ENCODE measurements at places on chromosomes 3 and 15.

GRCh38 chr3:86989006-86989405 is 1.9 kb downstream of the VGLL3 start:
- no peak for DNase-seq

DNA sequence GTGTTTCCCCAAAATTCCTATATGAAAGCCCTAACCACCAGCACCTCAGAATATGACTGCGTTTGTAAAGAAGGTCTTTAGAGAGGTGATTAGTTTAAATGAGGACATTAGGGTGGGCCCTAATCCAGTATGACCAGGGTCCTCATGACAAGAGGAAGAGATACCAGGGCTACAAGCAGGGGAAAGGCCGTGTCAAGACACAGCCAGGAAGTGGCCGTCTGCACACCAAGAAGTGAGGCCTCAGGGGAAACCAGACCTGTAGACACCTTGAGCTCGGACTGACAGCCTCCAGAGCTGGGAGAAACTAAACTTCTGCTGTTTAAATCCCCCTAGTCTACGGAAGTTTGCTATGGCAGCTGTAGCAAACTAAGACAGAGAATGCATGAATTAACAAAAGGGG is 14.2 kb downstream of the KIF7 start:
- no peak for DNase-seq

DNA sequence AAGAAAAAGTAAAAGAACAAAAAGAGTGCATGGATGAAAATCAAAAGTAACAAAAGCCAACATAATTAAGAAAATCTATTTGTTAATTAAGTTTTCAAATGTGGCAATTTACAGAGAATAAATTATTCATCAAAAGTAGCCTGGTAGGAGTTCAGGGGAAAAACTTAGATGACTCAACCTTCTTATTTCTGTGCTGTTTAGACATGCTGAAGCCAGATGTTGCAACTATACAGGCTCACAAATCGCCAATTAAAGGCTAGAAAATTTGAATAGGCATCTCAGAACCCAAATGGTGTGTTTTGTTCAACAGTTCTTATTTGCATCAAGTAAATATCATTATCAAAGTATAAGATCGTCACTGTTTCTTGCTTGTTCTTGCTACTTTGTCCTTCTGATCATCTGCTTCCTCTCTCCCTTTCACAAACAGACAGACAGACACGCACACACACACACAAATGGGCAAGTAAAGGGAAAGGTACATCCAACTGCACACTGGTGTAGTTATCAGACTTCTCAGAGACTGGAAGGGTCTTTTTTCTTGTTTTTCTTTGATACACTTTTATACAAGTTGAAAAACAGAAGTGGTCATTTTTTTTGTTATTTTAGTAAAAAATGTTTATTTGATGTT is 572.2 kb downstream of the MECOM start:
- no peak for DNase-seq

DNA sequence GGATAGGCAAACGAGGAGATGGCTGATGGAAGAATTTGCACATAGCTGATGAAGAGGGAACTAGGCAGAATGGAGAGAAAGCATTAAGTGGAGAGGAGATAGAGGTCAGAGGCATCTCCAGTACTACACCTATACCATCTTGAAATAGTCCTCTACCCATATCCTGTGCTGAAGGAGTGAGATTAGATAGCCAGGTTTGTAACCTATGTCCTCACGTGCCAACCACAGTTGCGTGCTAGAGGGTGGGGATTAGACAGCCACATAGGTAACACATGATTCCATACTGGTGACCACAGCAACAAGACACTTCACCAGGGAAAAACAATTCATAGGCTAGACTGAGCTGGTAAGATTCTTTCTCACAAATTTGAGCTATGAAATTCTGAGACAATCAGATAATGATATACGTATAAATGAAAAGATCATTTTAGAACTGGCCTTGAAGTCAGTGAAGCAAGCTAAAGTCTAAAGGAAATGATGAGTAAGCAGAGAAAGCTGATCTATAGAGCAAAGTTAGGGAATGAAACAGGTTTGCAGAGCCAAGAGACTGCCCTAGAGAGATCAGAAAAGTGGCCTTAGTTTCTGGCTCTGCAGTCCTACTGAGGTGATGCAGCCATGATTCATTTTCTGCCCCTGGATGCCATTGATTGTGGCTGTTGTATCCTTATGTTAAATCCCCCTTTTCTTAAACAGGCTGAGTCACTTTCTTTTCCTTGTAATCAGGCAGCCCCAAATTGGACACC is 17.7 kb downstream of the MYNN start:
- no peak for DNase-seq

- DNase-seq = no peak
These were observed 335.7 kb upstream of the RORA start for GRCh38 chr15:61564785-61565184.

DNA sequence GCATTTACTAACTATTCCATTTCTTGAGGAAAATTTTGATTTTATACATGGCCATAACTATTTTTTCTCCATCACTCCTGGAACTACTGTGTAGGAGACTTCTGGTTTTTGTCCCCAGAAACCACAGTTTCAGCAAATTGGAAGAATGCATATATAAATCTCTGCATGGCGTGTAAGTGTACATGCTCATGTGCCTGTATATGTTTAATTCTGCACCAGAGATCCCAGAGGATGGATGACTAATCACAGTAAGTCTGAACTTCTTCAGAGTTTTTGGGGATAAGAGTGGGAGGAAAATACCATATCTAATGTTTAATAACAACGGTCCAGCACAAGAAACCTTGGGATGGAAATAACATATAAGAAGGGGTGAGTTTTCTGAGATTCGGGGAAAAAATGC is 10.9 kb upstream of the COL6A6 start:
- DNase-seq = no peak

GRCh38 chr3:106296062-106296461 is 427.2 kb upstream of the CBLB start:
- no peak for DNase-seq

DNA sequence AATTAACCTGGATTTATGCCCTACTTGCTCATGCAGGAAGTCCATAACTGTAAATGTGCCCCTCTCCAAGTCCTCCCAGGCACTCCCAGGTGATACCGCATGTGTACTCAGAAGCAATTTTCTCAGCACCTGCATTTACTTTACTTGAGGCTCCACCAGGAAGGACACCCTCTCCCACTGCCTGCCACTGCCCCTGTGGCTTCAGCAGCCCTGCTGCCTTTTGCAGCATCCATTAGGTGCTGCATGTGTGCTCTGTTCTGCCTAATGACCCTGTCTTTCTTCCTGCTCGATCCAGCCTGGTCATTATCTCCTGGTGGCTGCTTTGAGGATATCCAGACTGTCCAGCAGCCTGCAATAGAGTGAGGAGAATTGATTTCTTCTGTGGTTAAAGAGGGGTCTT is 107.6 kb upstream of the SEMA6D start:
- no peak for DNase-seq

DNA sequence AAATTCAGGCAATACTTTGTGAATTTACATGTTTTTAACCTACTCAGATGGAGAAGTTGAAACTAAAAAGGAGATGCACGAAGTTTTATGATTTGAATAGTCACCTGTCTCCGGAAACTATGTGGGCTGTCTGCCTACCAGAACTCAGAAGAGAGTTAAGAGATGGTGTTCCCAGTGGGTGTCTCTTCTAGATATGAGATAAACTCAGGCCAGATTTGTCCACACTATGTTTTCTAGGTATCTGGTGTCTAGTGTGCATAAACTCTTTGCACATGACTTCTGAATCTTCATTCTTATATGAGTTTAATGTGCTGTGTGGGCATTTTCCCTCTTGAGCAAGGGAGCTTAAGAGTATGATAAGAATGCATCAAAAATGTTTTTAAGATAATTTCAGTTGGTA is 222.8 kb downstream of the FOXP1 start:
- no peak for DNase-seq

DNA sequence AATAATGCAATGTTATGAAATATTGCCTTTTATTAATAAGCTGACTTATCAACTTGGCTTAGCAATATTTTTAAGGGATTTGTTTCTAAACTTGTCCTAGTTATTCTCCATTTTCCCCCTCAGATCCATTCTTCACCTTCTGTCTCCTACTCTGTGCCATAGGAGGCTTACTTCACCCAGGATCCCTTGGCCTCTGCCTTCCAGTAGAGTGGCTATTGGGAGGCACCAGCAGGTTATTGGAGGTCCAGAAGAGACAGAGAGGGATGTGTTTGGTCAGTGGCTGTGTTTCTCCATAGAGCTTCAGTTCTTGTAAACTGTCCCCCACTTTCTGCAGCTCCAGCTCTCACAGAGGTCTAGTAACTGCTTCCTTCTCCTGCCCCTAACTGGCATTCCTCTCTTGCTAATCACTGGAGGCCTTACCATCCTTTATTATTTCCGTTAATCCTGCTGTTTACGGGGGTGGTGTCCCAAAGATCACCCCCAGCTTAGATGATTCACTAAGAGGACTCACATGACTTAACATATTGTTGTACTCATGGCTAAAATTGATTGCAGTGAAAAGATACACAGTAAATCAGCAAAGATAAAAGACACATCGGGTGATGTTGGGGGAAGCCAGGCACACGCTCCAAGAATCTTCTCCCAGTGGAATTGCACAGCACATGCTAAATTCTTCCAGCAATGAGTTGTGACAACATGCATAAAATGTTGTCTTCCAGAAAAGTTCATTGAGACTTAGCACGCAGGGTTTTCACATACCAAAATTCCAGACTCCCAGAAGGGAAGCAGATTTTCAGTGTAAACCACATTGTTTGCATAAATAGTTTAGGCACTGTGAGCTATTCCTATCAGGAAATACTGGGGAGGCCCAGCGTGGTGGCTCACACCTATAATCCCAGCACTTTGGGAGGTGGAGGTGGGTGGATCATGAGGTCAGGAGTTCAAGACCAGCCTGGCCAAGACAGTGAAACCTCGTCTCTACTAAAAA is 67.5 kb downstream of the RPL22L1 start:
- peak; percentile 81 for DNase-seq

DNA sequence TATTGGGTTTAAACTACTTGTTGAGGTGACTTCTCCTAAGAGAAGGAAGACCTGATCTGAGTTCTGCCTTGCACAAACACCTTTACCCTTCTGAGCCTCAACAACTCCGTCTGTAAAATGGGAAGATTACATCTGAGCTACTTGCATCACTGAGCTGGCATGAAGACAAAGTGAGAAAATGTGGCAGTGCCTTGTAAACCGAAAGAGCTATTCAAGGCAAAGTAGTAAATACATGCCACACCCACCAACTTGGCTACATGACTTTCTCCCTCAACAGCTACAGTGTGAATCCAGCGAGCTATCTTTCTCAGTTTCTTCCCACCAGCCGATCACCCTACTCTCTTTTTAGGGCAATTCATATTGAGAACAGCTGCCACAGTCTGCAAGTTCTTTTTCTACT is 148.3 kb downstream of the FOXB1 start:
- no peak for DNase-seq

- DNase-seq = no peak
These were observed 203.0 kb downstream of the GHSR start for GRCh38 chr3:172245241-172245640.

- DNase-seq = no peak
These were observed 103.1 kb downstream of the KLHL25 start for GRCh38 chr15:85691350-85692240.

- DNase-seq = no peak
These were observed 43.8 kb downstream of the GAP43 start for GRCh38 chr3:115666920-115667737.

DNA sequence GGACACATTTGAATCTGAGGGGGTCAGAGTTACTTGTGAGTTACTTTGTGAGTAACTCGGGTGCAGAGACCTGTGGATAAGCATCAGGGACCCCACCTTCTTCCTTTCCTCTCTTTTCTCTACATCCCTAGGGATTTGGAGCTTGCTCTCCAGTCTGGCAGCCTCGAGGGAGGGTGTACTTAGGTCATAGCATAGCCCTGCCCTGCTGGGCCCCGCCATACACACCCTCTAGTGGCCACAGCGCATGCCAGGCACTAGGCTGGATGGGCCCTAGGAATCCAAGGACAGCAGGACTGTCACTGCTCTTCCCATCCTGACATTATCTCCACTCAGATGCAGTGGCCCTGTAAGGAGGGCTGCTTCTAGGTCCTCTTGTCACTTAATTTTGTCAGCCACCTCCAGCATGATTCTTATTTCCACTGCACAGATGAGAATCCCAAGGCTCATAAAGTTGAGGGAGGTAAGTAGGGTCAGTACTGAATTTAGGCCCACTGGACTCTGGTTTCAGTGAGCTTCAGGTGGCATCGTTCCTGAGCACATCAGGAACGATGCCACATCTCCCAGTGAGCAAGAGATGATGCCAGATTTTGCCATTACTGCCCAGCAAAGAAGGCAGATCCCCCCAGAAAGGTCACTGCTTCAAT is 3.6 kb upstream of the SMAD6 start:
- peak; percentile 57 for DNase-seq

- DNase-seq = no peak
These were observed 250.4 kb downstream of the NTRK3 start for GRCh38 chr15:88006146-88006545.

DNA sequence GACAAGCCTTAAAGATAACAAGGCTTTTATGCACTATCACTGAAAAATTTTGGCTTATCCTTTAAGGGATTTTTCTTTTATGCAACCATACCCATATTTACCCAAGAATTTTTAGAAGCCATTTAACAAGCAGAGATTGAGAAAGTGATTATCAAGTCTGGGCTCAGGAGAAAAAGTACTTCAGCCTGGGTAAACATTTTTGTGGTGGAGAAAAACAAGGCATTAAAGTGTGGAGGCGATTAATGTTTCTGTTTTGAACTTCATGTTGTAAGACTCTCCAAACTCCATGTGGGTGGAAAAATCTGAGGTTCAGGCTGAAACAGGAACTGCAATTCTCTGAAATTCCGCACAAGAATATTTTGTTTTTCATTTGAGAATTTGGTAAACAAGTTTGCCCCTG is 260.4 kb upstream of the KCNMB2 start:
- DNase-seq = no peak

DNA sequence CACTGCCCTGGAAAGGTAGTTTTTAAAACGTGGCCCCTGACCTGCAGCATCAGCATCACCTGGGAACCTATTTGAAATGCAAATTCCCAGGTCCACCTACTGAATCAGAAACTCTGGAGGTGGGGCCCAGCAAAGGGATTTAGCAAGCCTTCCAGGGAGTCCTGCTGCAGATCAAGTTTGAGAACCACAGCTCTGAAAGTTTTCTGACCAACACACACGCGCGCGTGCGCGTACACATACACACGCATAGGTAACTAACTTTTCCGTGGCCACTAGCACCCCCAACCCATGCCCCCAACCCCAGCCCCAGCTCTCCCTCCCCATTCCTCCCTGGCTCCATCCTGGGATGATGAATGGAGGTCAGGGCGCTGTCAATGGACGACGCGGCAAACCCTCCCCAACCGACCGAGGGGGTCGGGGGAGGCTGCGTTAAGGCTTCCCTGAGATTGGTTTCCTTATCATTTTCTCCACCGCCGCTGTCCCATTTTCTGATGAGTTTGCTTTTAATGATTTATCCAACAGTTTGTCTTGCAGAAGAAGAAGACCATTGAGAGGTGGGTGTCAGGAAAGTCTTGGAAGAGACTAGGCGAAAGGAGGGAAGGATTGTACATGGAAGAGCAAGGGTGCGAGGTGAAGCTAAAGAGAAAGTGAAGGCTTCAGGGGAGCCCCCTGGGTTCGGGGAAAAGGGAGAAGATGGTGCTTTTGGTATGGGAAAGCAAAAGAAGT is 590 bp upstream of the BOC start:
- DNase-seq = no peak

Data from T1000 (cell line).